Eye (tissue), 1 donor: ENCODE measurements at places on chromosomes 1 and 21.

DNA sequence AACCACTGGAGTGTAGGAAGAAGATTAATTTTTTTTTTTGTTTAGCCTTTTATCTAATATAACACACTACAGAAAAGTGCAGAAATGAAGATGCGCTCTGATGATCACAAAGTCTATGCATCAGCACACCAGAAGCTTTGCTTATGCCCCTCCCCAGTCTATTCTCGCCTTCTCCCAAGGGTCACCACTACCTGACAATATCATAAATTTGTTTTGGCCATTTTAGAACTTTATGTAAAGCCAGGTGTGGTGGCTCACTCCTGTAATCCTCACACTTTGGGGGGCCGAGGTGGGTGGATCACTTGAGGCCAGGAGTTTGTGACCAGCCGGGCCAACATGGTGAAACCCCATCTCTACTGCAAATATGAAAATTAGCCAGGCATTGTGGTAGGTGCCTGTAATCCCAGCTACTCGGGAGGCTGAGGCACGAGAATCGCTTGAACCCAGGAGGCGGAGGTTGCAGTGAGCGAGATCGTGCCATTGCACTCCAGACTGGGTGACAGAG lies 231.3 kb downstream of the FOXD2 start:
- DNase-seq, result no peak

GRCh38 chr1:101965341-101965740 lies 31.4 kb downstream of the OLFM3 start:
- DNase-seq, result peak; percentile 1

DNA sequence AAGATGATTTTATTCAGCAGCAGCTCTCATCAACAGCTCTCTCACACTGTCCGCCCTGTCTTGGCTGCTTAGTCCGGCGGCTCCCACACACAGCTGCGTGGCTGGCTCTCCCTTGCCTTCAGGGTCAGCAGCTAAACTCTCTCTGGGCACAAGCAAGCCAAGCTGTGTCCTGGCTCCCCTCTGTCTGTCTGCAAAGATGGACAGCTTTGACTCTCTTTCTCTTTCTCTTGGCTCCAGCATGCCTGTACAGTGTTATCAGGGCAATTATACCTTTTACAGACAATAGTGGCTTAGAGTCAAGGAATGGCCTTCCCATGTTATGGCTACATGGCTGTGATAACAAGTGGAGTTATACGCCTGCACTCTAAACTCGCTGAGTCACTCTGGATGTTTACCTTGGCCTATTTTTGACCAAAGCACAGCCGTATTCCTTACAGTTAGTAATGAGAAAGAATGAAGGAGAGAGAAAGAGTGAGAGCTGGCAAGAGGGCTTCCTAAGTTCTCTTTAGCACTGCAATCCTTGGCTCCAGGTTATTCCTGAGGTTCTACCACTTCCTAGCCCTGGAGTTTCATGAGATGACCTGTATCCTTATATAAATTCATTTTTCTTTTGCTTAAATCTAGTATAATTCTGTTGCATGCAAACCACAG lies 59.9 kb upstream of the ZSWIM5 start:
- DNase-seq, result peak; percentile 15

DNA sequence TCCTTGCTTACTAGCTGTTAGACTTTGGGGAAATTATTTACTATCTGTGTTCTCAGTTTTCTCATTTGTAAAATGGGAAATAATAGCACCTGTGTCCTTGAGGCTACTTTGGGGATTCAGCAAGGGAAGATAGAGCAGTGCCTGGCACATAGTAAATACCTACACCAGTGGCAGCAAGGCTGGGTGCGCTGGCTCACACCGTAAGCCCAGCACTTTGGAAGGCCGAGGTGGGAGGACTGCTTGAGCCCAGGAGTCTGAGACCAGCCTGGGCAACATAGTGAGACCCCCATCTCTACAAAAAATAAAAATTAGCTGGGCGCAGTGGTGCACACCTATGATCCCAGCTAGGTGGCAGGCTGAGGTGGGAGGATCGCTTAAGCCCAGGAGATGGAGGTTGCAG lies 8.6 kb upstream of the CENPS start:
- no peak for DNase-seq

DNA sequence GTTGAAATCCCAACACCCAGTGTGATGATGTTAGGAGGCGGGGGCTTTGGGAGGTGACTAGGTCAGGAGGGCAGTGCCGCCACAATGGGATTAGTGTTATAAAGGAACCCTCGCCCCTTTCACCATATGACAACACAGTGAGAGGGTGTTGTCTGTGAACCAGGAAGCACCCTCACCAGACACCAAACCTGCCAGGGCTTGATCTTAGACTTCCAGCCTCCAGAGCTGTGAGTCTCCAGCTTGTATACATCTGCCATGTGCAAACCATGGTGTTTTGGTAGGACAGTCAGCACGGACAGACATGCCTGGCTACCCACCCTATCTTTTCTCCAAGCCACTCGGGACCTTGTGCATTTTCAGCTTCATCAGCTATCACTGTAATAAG lies 4.0 kb downstream of the TRIM11 start:
- no peak for DNase-seq

DNA sequence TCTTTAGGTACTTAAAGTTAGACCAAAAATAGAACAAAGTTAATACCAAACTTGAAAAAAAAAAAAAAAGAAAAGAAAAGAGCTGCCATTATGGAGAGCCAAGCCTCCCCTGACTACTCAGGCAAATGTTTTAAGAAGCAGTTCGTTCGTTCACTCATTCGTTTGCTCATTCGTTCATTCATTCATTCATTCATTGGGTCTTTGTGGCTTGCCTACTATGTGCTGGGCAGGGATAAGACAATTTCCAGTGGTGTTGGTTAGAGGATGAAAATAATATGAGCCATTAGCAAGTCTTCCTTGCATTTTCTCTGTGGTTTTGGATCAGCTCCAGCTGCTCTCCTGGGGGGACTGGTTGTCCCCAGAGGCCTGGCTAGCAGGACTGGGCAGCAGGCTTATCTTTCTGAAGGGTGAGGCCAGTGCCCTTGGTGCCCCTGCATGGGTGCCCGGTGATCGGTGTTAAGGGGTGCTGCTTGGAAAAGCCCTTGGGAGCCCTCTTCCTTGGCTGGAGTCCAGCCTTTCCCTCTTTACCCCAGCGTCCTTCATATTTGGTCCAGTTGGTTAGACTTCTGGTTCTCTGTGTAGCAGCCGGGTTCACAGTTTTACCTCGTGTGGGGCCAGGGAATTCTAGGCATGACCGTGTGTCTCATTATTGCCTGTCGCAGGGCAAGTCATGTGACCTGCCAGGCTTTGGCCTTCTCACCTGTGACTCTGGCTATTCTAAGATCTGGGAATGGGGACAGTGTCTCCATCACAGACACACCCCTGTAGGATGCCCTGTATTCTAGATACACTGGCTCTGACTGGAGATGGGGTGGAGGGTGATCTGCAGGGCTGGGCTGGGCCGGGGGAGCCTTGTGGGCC lies 32.8 kb downstream of the LHX4 start:
- no peak for DNase-seq

GRCh38 chr1:191634801-191635508 lies 523.3 kb upstream of the RGS18 start:
- no peak for DNase-seq
